Forelimb muscle (tissue), 1 donor: ENCODE measurements at places on chromosomes 1 and 21.

DNA sequence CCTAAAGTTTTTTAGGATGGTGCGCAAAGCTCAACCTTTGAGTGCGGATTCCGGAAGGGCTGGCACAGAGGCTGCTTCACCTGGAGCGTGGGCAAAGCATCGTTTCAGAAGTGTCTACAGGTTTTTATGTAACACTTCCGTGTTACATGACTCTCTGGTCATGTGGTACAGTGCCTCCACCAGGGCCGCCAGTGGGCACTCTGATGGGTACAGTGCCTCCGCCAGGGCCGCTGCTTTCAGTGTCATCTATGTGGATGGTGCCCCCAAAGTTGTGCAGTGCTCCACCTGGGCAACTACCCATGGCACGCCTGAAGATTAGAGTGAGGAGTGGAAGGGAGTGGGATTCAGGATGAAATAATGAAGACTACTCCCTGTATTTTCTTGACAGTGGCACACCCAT is 101.4 kb upstream of the C1orf174 start:
- no peak for DNase-seq

GRCh38 chr1:92411511-92411910 is 75.2 kb downstream of the GFI1 start:
- no peak for DNase-seq

DNA sequence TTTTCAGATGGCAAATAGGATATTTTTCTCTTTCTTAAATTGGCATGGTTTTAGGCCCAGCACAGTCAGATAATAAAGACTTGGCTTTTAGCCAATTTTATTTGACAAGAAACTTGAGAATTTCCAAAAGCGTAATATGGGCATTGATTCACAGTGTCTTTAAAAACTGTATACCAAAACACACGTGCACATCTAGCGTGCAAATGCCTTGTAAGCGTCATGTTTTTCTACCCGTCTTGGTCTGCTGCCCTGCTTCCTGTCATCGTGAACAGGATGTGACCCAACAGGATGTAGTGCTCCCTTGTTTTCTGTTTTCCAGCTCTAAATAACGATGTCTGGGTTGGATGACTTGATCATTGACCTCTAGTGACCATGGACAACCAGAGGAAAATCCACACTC is 24.7 kb upstream of the SLC44A3 start:
- no peak for DNase-seq

DNA sequence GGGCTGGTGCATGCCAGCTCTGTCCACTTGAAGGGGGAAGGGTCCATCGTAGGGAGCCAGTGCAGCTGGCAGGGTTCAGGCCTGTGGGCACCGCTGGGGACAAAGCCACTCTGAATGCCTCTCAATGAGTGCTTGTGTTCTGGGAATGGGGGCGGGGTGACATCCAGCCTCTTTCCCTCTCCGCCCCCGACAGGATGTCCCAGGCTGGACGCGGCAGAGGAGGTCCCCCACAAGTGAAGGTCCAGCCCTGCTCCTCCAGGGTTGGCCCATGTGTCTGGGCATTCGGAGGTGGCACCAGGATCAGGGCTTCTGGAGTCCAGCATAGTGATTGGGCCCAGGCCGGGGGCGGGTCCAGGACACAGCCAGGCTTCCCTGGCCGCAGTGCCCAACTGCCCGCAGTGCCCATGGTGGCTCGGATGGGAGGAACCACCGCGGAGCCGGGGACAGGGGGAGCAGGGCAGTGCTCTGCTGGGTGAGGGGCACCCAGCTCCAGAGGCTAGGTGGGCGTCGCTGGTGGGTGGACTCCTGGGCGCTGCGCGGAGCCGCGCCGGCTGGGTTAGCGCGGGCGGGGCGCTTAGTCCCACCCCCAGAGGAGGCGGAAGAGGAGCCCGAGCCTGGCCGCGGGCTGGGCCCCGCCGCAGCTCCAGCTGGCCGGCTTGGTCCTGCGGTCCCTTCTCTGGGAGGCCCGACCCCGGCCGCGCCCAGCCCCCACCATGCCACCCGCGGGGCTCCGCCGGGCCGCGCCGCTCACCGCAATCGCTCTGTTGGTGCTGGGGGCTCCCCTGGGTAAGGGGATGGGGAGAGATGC is at the start of gene SHISA4:
Gene SHISA4, plus strand, starts transcription at position 617 of the 808 bp plus-strand sequence. Its CDS starts 97 bp downstream, at position 714.
- no peak for DNase-seq

- DNase-seq, result no peak
Observed at GRCh38 chr1:222048094-222048595, 306.3 kb upstream of the DUSP10 start.
